ENCODE measurements at places on chromosomes 4 and X. TPM values are rescaled to one million over a fixed set of nuclear protein-coding genes. Genes with fewer than 3 reads are reported as not detected.

TLL1 gene
- 1.3 TPM for polyA plus RNA-seq

GRCh38 chrX:117972711-117973109 lies 143.9 kb downstream of the KLHL13 start:
- DNase-seq, result no peak

- no peak for DNase-seq
These were observed 64.6 kb downstream of the COX7B2 start for GRCh38 chr4:46844325-46844917.

DNA sequence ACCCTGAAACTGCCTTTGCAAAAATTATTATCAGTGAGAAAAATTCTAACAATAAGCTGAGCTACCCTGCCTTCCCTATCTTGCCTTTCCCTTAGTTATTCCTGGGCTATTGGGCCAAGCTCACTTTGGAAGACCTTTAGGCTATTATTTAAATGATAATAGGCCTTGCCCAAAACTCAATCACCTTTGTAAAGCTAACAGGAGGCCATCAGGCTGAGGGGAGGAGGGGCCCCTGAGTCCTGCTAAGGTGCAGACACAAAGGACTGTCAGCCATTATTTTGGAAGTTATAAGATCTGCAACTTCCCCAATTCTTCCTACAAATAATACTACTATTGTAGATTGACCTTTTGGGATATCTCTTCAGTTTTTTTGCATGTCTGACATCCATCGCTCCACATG lies 278.8 kb upstream of the DIAPH2 start:
- DNase-seq, result no peak

- DNase-seq, result no peak
These were observed 66.5 kb downstream of the UCHL1 start for GRCh38 chr4:41323179-41323578.

- DNase-seq, result no peak
These were observed 353.0 kb downstream of the FBXO8 start for GRCh38 chr4:173930329-173930967.

- DNase-seq, result no peak
These were observed 13.6 kb upstream of the SEPTIN6 start for GRCh38 chrX:119706616-119707015.

Measured in forelimb muscle (tissue), 1 donor.